Right atrium auricular region (tissue), 2 donors: ENCODE measurements at places on chromosomes 11 and 22. TPM values are rescaled to one million over a fixed set of nuclear protein-coding genes. Genes with fewer than 3 reads are reported as not detected.

DNA sequence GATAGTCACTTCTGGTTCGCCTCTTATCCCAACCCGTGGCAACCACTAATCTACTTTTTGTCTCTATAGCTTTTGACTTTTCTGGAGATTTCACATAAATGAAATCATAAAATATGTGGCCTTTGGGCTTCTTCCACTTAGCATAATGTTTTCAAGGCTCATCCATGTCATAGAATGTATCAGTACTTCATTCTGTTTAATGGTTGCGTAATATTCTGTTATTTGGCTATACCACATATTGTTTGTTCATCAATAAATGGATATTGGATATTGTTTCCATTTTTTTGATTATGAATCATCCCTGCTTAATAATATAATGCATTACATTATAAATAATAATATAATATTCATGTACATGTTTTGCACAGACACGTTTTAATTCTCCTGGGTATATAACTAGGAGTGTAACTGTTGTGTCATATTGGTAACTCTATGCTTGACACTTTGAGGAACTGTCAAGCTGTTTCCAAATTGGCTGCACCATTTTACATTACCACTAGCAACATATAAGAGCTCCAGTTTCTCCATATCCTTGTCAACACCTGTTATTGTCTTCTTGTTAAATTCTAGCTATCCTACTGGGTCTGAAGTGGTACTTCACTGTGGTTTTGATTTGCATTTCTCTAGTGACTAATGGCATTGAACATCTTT, 181.5 kb downstream of the CADM1 start:
- H3K4me3 ChIP-seq: no peak overlapping the region
- no peak for DNase-seq
- H3K27me3 ChIP-seq: no peaks in the 10 kb centered on the region
- H3K27ac ChIP-seq: no peak overlapping the region
- H3K4me1 ChIP-seq: no peaks in the 10 kb centered on the region

DNA sequence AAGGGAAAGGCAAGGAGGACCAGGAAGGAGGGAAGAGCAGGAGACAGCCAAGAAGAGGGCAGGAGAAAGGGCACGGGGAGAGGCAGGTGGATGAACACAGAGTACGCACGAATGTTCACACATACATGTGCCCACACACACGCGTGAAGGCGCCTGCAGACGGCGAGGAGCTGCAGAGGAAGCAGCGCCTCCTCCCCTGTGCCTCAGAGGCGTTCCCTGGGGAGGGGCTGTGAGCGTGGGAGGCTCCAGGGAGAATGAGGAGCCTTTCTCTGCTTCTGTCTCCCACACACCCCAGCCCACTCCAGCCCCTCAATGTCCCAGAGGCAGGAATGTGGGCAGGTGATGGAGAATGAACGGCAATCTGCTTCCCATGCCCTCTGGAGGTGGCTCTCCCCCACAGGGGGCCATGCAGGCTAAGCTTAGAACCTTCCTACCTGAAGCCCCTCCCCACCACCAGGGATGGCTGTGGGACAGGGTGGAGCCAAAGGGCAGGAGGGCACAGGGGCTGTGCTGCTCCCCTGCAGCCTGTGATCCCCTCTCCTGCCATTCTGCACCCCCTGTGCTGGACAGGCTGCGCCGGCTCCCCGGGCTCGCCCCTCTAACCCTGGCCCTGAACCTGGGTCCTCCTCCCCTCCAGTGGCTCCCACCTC, 25.3 kb downstream of the PPM1F start:
- no peaks in the 10 kb centered on the region for H3K4me1 ChIP-seq
- H3K36me3 ChIP-seq: peaks cover 48% of the 10 kb centered on the region
- DNase-seq: no peak
- H3K27me3 ChIP-seq: no peaks in the 10 kb centered on the region
- no peak overlapping the region for H3K4me3 ChIP-seq

DNA sequence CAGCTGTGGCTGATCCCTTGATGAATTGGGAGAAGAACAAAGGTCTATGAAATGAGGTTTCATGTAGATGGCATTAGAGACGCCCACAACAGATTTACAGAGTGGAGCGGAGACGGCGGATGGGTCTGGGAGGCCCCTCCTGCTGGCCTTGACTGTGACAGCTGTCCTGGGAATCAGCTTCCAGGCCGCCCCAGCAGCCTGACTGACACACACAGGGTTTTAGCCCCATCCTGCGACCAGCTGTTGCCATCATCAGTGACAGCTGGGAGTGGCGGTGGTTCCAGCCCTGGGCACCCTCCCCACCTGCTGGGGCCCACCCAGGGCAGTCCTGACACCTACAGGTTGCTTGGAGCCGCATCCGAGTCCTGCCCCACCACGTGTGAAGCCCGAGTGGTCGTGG, 64.0 kb upstream of the PPP6R3 start:
- no peak overlapping the region for H3K27ac ChIP-seq
- no peak overlapping the region for H3K4me3 ChIP-seq
- no peak for DNase-seq
- peaks cover 8% of the 10 kb centered on the region for H3K36me3 ChIP-seq

GRCh38 chr22:31945443-31945855, 1.1 kb downstream of the YWHAH start:
- peaks cover 37% of the 10 kb centered on the region for H3K4me1 ChIP-seq
- peak overlapping the region; percentile 94 for H3K4me3 ChIP-seq
- no peak for DNase-seq

Gene MRPL49
- total RNA-seq: 47.8 TPM
